ENCODE measurements at places on chromosomes 4 and X.

DNA sequence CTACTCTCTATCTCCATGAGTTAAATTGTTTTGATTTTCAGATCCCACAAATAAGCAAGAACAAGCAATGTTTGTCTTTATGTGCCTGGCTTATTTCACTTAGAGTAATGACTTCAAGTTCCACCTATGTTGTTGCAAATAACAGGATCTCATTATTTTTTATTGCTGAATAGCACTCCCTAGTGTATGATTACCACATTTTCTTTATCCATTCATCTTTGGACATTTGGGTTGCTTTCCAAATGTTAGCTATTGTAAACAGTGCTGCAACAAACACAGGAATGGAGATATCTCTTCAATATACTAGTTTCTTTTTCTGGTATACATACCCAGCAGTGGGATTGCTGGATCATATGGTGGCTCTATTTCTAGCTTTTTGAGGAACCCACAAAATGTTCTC, 136.0 kb downstream of the SLITRK2 start:
- no peak for DNase-seq

DNA sequence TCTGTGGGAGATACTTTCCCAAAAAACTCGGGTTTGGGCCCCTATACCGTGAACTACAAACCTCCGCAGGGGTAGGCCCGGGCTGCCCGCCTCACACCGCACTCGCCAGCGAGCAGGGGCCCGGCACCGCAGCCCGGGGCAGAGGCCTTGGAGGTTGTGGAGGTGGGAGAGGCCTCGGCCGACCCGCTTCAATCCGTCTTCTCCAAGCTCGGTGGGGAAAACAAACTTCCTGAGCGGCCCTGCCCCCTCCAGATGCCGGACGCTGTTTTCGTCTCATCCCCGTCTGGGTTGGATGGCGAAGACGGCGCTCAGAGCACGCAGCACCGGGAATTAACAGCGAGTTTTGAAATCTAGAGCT, 442 bp upstream of the MCUB start:
- peak; percentile 54 for DNase-seq

GRCh38 chr4:17497890-17498523, 13.9 kb downstream of the QDPR start:
- DNase-seq = no peak

DNA sequence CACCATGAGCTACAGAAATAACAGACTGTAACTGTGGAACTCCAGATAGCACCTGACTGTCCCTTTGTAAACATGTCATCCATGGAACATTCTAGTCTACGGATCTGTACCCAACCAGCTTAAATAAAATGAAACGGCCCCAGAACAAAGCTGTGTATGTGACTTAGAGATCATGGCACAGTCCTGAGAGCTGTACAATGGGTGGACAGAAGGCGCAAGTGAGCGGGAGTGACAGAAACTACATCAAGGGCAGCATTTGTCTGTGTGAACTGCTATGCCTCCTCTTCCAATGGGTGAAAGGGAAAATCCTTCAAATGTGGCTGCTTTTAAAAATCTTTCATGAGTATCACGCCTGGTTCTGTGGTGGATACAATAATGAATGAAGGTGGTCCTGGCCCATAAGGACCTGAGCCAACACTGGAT, 72.5 kb downstream of the FAT1 start:
- no peak for DNase-seq

GRCh38 chr4:184688447-184688846, 38.9 kb downstream of the PRIMPOL start:
- no peak for DNase-seq

GRCh38 chr4:8185930-8186329, 13.2 kb upstream of the SH3TC1 start:
- no peak for DNase-seq

DNA sequence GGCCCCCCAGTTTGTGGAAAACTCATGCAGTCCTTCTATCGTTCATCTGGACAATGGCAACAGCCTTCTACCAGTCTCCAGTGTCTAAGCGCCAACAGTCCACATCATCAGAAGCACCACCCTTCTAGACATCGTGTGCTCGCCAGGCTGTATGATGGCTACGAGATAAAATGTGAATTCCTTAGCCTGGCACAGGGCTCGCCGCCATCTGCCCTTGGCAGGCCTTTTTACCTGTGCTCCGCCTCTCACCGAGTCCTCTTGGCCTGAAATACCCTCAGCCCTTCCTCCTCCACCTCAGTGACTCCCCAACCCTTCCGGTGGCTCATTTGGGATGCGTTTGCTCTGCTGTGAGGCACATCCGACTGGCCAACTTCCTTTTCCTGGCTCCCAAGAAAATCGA, 15.9 kb upstream of the STS start:
- no peak for DNase-seq

DNA sequence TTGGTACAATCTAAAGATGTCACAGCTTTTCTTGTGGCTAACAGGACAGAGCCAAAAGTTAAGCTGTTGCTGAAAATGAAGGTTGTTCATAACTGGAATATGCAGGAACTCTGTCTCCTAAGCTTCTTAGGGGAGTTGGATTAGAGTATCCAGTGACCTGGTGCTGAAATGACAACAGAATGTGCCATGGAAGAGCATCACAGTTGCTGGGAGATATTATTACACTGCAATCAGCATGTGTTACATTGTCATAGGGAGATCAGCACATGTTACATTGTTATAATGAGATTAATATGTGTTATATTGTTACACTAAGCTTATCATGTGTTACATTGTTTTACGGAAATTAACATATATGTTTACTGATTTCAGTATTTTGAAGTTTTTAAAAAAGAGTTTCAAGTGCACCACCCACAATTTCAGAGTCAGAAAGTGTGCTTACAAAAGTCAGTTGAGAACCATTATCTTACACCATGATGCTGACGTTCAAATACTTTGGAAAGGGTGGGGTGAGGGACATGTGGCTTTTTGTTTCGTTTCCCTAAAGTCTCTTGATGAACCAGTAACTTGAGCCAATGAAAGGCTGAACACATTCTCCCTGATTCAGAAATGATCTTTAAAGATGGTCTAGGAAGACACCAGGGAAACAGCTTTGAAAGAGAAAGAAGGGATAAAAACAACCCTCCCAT, 113.4 kb downstream of the DRD5 start:
- no peak for DNase-seq

- DNase-seq = no peak
These were observed 334.4 kb upstream of the MAGEB2 start for GRCh38 chrX:29880977-29881376.

GRCh38 chr4:129264008-129264657, 168.2 kb downstream of the C4orf33 start:
- no peak for DNase-seq

- no peak for DNase-seq
These were observed 251.3 kb downstream of the BCOR start for GRCh38 chrX:39846460-39846859.

- no peak for DNase-seq
These were observed 460.1 kb upstream of the SLIT2 start for GRCh38 chr4:19791422-19792123.

GRCh38 chr4:159272273-159273140, 169.6 kb downstream of the RAPGEF2 start:
- no peak for DNase-seq

- no peak for DNase-seq
These were observed 17.0 kb downstream of the ENOX2 start for GRCh38 chrX:130885996-130886395.

DNA sequence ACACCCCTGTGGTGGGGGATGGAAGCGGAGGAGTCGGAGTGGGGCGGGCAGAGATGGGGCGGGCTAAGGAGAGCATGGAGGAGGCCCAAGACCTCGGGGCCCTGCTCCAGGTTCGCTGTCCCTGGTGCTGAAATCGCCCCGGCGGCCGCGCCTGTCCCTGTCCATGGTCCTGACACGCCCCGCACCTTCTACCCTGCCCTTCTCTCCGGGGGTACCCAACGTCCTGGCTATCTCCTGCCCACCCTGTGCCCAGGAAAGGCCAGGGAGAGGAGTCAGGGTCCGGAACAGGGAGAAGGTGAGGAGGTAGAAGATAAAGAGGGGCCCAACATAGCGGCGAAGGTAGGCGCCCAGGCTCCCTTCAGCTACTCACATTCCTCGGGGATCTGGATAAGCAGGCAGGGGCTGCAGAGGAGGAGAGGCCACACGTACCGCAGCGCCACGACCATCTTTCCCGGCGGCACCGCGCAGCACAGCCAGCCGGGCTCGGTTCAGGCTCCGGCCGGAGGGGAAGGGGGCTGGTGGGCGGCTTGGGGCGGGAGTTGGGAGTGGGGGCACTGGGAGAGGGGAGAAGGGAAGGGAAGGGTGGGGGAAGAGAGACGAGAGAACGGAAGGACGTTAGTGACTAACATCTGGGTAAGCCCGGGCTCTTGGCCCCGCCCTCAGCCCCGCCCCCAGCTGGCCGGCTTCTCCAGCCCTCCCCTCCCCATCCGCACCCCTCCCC, 10.4 kb downstream of the L1CAM start:
- DNase-seq = peak; percentile 38

- DNase-seq = no peak
These were observed 24.2 kb downstream of the MID2 start for GRCh38 chrX:107849747-107850421.
